ENCODE measurements at places on chromosomes 12 and 14.

- DNase-seq, result no peak
These were observed 220.6 kb upstream of the TMEM260 start for GRCh38 chr14:56358851-56359614.

DNA sequence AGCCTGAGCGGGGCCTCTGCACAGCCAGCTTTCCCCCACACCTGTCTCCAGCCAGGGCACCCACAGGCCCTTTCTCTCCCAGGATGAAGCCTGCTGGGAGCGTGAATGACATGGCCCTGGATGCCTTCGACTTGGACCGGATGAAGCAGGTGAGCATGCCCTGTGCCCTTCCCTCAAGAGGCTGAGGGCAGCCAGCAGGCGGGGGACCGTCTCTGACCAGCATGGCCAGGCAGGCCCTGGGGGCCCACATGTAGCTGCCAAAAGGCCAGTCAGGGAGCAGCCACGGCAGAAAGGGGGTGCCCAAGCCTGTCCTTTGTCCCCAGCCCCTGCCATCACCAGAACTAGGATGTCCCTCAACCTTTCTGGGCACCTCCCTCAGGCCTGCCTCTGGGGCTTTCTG lies 18.3 kb downstream of the DEGS2 start:
- no peak for DNase-seq

DNA sequence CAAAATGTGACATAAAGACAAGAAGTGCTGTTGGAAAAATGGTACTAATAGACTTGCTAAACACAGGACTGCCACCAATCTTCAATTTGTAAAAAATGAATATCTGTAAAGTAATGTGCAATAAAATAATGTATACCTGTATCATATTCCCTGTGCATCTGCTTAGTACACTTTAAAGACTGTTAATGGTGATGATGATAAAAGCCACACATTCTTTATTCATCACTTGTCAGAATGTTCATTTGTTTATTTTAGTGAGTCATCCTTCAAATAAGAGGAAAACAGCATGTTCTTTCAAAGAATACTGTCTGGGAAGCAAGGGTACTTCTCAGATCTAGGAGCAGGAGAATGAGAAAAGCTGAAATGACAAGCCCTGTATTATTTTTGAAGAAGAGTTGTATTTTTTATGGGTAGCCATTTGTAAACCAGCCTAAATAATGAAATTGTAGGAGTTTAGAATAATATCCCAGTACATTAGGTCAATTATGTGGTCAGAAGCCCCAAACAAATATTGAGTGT lies 78.3 kb upstream of the PSMA6 start:
- no peak for DNase-seq

DNA sequence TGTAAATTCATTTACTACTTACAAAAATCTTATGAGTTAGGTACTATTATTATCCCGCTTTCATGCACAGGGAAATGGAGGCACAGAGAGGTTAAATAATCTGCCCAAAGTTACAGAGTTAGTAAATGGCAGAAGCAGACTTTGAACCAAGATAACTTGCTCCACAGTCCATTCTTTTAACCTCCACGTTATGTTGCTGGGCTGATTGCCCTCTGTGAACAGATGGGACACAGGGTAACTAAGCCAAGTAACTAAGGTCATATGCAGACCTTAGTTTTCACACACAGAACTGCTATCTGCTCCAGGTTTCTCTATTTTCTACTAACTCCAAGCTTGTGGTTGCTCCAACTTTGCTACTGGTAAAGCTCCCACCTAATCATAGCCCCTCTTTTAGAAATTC lies 147.1 kb upstream of the IFNG-AS1 start:
- no peak for DNase-seq

DNA sequence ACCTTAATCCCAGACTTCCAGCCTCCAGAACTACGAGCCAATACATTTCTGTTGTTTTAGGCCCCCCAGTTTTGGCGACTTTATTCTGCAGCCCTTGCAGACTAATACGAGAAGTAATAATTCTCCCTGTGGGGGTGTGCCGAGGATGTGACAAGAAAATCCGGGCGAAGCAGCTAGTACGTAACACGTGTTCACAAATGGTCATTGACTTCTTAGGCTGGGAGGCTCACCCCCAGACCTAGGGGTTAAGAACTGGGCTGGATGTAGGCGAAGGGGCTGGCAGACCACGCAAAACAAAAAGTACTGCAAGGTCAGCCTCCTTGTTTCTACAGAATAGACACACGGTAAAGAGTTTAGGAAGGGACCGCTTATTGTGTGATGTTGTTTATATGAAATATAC lies 69.8 kb upstream of the ESRRB start:
- no peak for DNase-seq

DNA sequence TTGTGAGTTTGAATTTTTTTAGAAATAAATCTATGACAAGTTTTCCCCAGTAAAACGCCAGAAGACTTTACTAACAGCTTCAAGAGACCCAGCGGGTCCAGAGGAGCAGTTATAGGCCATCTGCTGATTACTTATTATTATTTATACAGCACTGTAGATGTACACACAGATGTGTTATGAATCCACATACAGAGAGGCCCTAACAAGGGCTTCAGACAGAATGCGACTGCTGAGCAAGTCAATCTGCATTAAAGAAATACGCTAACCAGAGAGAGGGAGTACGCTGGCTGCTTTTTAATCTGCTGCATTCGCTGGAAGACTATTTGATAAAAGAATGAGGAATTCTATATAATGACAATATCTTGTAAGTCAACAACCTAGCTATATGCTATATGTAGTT lies 32.5 kb downstream of the ATF7 start:
- DNase-seq, result no peak

DNA sequence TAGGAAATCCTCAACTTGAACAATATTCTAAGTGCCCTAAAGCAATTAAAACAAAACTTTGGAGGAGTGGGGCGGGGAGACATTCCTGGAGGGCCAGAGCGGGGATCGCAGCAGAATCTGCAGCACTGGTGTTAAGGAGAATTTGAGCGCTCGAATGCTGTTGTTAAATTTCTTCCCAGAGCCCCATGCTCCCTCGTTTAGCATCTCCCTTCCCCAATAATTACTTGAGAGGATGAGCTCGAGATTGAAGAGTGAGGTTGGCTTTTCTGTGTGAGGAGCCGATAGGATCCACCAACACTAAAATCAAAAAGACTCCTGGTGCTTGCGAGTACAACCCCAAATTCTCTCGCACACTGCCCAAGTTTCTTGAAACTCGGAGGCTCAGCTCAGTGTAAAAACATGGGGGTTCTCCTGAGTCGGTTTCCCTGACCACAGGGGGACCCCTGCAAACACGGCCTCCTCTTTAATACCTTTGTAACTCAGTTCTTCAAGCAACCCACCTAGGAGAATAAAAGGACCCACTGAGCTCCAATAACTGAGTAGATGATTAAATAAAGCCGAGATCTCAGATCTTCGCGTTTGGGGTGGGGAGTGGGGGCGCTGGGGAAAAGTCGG lies 10.2 kb upstream of the FOXG1 start:
- DNase-seq, result no peak

- DNase-seq, result peak; percentile 63
These were observed 2.6 kb upstream of the P3H3 start for GRCh38 chr12:6825398-6826124.

- no peak for DNase-seq
These were observed 21.0 kb downstream of the CFL2 start for GRCh38 chr14:34693228-34693939.

- DNase-seq, result no peak
These were observed 417.1 kb upstream of the TMTC1 start for GRCh38 chr12:30200864-30201263.

GRCh38 chr14:31127690-31128089 lies 79.9 kb downstream of the HECTD1 start:
- DNase-seq, result no peak

All from stimulated activated CD8-positive, alpha-beta memory T cell treated with anti-CD3 and anti-CD28 coated beads, Interleukin-15, amount 100 ng/mL, for 24 hours (primary cell).